ENCODE measurements at places on chromosomes 12 and 14.

- DNase-seq, result peak; percentile 95
Measured at GRCh38 chr12:12837025-12837812, 24.1 kb downstream of the DDX47 start.

GRCh38 chr12:107679336-107679735 lies 6.3 kb upstream of the PWP1 start:
- no peak for DNase-seq

DNA sequence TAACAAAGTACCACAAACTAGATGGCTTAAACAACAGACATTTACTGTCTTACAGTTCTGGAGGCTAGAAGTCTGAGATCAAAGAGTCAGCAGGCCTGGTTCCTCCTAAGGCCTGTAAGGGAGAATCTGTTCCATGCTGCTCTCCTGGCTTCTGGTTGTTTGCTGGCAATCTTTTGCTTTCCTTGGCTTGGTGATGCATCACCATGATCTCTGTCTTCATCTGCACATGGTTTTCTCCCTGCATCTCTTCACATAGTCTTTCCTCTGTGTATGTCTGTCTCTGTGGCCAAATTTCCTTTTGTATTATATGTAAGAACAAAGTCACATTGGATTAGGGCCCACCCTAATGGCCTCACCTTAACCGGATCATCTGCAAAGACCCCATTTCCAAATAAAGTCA lies 168.5 kb downstream of the CAPZA3 start:
- no peak for DNase-seq

- no peak for DNase-seq
Measured at GRCh38 chr14:55851961-55852360, 266.2 kb upstream of the PELI2 start.

- DNase-seq, result no peak
Measured at GRCh38 chr12:6221146-6221545, 20.9 kb downstream of the CD9 start.

DNA sequence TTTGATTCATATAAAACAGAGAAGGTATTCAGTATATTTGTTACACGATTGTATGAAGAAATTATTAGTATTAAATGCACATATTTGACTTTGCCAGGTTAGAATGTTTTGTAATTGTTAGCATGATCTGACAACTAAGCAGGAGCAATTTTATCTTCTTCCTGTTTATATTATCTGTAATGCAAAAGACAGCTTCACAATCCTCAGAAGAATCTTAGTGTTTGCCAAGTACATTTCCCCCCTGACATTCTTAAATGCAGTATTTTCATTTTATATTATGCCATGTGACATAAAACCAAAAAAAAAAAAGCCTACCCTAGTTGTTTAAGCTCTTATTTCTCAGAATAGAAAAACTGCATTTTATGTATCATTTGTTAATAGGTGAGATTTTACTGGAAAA lies 469.4 kb downstream of the FOXG1 start:
- peak; percentile 66 for DNase-seq

GRCh38 chr12:57058454-57058853 lies 8.5 kb upstream of the MYO1A start:
- DNase-seq, result no peak

DNA sequence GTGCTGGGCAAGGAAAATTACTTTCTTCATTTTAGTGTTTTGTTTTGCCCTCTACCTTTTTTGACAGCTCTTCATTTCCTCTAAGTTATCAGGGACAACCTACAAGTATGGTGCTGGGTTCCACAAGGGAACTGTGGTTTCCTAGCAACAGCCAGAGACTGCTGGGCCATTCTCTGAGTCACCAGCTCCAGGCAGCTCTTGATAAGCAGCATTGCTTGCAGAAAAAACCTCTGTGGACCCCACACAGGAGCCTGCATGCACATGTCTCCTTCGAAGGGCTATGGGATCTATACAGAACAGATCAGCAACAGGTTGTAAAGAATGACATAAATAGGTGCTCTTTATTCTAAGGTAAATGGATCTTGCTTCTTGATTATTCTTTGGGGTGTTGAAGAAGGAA lies 81.0 kb upstream of the CCDC196 start:
- peak; percentile 26 for DNase-seq

DNA sequence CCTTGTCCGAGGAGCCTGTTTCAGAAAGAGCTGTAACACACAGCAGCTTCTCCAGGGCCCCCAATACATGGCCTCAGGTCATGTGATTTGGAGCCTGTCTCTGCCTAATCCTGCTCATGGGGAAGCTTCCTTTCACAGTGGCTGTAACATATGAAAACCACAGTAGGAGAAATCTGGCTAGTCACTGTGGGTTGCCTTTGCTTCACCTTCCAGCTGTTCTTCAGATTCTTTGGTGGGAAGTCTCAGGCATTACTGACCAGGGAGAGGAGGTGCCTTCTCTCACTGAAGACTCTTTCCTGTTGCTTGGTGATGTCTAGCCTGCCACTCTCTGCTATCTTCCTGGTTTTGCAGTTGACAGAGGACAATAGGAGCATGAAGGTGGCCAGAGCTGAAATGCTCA lies 350.6 kb downstream of the DPF3 start:
- no peak for DNase-seq

DNA sequence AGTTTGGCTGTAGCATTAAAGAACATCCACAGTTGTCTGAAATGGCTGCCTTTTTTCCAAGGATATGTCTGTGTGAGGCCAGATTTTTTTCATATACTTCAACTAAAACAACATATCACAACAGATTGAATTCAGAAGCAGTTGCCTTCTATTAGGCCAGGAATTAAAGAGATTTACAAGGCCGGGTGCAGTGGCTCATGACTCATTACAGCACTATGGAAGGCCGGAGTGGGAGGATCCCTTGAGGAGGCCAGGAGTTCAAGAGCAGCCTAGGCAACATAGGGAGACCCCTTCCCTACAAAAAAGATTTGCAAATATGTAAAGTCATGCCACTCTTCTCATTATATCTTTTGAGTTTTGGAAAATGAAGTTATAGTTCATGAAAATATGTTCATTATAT lies 108.6 kb downstream of the KTN1 start:
- peak; percentile 55 for DNase-seq

DNA sequence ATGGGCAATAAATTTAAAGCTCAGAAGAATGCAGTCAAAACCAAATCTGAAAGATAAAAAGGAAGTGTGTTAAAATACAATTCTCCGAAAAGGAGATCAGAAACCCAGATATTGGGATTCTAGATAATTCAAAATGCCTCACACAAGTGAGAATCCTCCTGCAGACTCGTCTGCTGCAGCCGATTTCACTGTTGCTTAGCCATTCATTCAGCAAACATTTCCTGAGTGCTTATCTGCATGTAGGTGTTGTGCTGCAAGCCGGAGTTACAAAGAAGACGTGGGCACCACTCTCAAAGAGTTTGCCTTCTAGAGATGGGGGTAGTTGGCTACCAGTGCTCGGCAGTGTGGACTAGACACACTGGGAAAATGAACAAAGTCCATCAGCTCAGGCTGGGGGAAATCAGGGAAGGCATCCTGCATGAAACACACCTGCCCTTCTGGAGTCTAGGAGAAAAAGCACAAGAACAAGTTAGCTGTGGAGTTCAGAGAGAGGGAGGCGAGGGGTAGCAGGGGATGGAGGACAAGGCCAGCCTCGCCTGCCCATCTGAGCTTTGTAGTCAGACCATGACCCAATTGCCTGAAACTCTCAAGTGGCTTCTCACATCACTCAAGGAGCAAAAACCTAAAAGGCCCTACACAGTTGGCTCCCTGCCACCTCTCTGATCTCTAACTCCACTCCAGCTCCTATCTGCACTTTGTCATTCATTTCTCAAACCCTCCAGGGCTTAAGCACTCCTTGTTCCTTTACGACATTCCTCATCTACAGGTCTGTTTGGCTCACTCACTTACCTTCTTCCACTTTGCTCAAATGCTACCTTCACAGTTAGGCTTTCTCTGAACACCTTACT lies 310.0 kb upstream of the DDHD1 start:
- no peak for DNase-seq

DNA sequence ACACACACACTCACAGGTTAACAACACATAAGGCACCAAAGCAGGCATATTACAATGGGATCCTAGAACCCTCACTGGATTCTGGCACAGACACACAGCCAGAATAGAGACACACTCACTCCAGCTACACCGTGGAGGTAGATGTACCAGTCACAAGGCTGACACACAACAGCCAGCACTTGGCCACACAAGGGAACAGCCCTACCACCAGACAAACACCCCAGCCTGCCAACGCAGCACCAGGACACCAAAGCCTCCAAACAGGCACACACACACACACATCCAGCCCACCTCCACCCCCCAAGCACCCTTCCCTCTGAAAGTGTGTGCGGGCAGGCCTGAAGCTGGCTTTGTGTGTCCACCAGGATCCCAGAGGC lies 10.9 kb upstream of the ITGB7 start:
- DNase-seq, result no peak

- no peak for DNase-seq
Measured at GRCh38 chr14:70425354-70425753, 8.5 kb upstream of the SYNJ2BP start.

- peak; percentile 70 for DNase-seq
Measured at GRCh38 chr12:26028953-26029735, 70.7 kb downstream of the RASSF8 start.

GRCh38 chr14:30853946-30854345 lies 20.4 kb upstream of the COCH start:
- no peak for DNase-seq

- peak; percentile 63 for DNase-seq
Measured at GRCh38 chr12:2583091-2583497, 211.7 kb upstream of the FKBP4 start.
